Esophagus squamous epithelium (tissue), 5 donors: ENCODE measurements at places on chromosomes 7 and 10.

- no peak for DNase-seq
Observed at GRCh38 chr7:29197916-29198315, 3.3 kb downstream of the CHN2 start.

DNA sequence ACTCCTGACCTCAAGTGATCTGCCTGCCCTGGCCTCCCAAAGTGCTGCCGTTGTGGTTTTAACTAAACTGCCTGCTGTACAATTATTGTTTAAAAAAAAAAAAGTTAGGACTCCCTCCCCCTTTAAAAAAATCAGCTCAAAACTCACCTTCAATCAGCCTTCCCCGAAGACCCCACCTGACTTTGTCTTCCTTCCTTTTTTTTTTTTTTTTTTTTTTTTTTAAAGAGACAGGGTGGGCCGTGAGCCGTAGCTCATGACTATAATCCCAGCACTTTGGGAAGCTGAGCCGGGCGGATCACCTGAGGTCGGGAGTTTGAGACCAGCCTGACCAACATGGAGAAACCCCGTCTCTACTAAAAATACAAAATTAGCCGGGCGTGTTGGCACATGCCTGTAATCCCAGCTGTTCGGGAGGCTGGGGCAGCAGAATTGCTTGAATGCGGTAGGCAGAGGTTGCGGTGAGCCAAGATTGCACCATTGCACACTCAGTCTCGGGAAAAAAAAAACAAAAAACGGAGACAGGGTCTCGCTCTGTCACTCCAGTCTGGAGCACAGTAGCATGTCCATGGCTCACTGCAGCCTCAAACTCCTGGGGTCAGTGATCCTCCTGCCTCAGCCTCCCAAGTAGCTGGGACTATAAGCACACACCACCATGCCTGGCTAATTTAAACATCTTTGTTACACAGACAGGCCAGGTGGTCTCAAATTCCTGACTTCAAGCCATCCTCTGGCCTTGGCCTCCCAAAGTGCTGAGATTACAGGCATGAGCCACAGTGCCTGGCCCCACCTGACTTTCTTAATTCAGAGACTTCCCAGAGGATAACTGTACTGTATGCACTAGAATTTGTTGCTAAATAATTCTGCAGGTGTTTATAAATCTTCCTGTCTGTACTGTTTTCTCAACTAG is 3.2 kb downstream of the FIS1 start:
- no peak for DNase-seq

- DNase-seq: no peak
Observed at GRCh38 chr10:79468015-79468560, 22.7 kb upstream of the ZCCHC24 start.

DNA sequence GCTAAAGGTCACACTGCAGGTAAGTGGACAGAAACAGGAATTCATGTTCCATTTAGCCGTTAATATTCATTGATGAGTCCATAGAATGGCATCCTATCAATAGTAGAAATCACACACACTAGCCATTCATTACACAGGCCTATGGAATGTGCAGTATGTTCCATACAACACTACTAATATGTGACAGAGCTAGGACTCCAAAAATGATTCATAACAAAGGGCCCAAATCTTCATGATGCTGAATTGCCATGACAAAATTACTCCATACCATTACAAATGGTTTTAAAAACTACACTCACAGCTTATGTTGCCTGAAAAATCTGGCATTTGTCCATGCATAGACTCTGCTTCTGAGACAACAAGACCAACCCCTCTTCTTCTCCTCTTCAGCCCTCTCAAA is 549.1 kb downstream of the XPNPEP1 start:
- no peak for DNase-seq
